COR-L47 (cell line): ENCODE measurements at places on chromosomes 1 and 21.

GRCh38 chr1:8465692-8466091, 147.8 kb downstream of the SLC45A1 start:
- DNase-seq = no peak

DNA sequence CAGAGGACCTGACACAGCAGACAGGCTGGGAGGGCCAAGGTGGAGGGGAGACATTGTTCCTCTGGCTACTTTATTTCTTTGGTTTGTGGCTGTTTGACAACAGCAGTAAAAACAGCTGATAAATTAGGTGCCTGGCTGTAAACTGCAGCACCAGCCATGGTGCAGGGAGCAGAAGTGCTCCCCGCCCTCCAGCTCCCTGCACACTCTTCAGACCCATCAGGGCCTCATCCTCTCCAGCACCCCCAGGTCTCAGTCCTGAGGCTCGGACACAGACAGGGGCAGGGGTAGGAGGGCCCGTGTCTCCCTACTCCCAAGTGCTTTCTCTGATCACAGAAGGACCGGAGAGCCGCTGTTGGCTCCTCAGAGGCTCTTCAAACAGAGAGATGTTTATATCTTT, 17.7 kb upstream of the LRRN2 start:
- no peak for DNase-seq

- no peak for DNase-seq
These were observed 206.0 kb downstream of the LYPLAL1 start for GRCh38 chr1:219379691-219380090.

DNA sequence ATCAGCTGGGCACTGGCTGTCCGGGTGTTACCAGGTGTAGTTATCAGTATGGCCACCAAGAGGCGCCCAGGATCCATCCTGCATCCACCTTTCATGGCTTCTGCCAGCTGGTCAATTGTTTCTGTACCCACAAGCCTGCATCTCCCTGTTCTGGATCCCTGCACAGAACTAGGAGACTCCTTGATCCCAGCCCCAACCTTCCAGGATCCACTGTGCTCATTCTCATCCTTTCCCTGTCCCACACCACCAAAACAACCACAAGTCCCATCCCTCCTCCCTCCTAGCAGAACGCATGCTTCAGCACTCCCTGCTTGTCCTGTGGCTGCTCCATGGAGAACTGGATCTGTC, 27.2 kb upstream of the FOXE3 start:
- peak; percentile 31 for DNase-seq

DNA sequence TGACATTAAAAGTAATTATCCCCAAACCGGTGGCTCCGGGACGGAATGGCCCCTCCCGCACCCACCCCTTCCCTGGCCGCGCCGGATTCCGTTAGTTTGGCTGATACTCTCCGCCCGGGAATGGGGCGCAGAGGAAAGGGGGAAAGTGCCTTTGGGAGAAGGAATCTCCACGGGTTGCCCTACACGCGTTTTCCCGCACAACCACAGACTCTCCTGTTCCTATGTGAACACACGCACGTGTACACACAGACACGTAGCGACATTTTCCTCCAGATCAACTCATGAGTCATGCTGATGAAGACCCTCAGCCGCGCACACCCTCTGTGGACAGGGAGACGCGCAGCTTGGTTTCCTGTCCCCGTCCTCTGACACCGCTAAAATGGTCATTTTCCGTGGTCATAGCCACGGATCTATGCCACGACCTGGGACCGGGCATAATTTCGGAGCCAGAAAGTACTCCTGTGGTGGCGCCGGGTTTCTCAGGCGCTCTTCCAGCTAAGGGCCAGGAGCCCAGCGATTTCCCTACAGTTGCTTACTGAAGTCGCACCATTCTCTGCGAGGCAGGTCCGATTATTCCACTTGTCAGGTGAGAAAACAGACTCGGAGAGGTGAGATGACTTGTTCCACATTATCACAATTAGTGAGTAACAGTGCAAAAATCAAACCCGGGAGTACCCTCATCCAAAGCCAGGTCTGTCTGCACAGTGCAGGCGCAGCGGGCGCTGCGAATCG, 4.0 kb upstream of the DMRTA2 start:
- no peak for DNase-seq

DNA sequence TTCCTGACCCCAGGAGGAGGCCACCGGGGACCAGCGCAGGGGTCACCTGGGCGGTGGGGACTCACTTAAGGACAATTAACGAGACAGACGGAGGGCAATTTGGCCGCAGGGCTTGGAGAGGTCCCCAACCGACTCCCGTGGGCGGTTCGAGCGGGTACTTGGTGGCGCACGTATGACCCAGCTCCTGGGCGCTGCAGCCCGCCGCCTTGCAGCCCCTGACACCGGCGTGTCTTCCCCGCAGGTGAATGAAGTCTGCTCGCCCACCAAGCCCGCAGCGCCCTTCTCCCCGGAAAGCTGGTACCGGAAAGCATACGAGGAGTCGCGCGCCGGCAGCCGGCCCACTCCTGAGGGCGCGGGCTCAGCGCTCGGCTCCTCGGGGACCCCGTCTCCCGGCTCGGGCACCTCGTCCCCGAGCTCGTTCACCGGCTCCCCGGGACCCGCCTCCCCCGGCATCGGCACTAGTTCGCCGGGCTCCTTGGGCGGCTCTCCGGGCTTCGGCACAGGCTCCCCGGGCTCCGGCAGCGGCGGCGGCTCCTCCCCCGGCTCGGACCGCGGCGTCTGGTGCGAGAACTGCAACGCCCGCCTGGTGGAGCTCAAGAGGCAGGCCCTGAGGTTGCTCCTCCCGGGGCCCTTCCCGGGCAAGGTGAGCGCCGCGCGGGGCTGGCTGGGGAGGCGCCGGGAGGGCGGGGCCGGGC, 1.4 kb downstream of the KIF26B start:
- peak; percentile 82 for DNase-seq

DNA sequence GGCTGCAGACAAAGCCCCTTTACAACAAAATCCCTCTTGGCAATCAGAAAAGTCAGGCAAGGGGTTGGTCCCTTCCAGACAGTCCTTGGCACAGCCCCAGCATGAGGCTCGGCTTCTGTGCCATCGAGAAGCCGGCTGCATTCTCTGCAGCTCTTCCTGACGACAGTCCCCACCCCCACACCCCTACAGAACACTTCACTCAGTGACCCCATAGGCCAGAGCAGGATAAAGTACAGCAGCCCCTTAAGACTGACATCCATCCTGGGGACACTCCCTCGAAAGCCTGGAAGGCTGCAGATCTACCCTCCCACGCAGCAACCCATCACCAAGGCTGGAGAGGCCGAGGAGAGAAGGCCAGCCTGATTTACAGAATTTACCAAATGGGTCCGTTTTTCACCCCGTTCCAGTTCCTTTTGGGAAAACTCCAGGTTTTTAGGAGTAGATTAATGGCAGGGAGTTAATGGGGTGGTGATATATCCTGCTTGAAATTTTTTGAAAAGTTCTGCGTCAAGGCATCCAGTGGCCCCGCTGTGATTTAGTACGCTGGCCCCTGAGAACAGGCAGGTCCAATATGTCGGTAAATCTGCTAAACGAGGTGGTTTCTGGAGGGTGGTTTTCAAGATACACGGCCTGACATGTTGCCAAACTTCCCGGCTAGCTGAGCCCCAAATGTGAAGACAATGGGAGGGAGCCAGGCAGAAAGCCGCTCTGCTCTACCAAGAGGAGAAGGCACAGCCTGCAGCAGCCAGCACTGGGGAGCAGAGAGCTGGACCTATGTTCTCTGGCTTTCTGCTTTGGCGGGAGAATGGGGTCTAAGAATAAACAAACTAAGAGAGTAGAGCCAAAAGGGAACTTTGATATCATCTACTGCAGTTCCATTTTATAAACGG, 81.7 kb downstream of the SSBP3 start:
- no peak for DNase-seq

DNA sequence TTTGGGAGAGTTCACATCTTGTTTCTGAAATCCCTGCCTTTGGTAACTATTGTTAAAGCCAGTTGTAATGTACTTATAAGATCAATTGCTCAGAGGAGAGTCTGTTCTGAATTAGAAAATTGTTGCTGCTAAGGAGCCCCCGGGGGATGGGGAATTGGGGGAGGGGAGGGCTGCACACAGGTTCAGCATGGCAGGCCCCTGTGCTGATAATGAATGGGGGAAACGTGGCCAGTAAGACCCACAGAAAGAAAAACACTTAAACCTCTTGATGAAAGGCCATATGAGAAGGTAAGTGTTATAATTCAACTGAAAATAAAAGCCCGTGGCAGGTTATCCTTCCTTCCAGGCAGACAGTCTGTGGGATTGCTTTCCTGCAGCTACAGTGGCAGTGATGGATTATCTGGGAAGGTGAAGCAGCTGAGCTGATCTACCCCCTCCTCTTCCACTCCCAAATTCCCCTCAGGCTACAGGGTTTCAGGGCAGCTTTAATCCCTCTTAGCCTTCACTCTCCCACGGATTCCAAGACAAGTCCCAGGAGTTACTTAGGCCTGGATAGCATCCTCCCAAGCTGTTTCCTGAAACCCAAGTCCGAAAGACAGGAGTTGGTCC, 398.8 kb downstream of the TBX15 start:
- DNase-seq = no peak

- DNase-seq = no peak
These were observed 46.7 kb downstream of the RGS4 start for GRCh38 chr1:163115887-163116286.

DNA sequence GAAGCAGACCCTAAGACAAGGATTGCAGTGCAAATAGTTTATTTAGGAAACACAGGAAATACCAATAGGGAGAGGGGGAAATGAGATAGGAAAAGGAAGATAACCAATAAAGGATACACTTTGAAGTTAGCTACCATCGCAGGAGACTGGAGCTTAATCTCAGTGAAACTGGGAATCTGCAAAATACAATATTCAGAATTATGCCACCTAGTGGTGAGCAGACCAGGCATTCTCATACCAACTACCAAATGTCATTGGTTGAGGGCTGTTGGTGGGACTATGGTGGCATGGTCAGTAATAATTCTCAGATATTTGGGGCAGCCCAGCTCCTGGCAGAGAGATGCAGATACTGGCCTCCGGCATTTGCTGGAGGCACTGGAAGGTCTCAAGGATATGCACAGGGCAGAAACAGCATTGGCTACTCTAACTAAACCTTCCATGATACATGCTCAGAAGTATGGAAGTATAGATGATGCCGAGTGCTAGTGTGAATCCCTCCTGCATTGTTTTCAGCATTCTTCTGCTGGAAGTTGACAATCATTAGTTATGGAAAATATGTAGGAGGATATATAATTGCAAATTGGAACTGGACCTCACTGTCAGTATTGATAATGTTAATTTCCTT, 11.8 kb upstream of the ZFP69B start:
- peak; percentile 23 for DNase-seq

DNA sequence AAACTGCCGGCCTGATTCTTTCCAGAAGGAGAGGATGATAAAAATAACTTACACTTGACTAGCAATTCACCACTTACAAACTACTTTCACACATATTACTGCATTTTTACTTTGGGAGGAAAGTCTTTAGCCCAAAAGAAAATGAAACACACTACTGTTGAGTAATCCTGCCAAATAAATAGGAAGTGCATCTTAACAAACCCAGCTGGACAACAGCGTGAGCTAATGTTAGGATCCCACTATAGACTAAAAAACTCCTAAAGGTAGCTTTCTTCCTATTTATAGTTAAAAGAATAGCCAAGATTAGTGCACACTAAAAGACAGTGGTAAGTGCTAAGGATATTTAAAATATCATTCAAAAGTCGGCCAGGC, 83.8 kb downstream of the HSF2BP start:
- DNase-seq = no peak

- DNase-seq = no peak
These were observed 62.7 kb downstream of the PLPP3 start for GRCh38 chr1:56516539-56517252.

DNA sequence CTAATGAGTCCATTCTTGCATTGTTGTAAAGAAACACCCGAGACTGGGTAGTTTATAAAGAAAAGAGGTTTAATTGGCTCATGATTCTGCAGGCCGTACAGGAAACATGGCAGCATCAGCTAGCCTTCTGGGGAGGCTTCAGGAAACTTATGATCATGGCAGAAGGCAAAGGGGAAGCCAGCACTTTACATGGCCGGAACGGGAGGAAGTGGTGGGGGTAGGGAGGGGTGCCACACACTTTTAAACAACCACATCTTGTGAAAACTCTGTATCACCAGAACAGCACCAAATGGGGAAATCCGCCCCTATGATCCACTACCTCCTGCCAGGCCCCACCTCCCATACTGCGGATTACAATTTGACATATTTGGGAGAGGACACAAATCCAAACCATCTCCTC, 43.9 kb downstream of the NOS1AP start:
- no peak for DNase-seq

DNA sequence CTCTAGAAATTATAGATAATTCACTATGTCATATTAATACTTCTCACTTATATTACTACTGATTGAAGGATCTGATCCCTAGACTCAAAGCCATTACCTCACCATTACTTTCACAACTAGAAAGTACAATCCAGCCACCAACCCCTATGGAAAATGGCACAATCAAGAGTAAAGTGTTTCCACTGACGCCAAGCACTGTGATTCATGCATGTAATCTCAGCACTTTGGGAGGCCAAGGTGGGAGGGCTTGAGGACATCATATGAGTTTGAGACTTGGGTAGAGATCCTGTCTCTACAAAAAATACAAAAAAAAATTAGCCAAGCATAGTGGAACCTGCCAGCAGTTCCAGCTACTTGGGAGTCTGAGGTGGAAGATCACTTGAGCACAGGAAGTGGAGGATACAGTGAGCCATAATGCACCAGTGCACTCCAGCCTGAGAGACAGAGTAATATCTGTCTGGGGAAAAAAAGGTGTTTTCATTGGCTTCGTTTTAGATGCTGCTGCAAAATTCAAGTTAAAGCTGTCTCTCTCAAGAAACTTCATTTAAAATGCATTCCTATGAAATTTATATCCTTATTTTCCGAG, 126.5 kb downstream of the AKT3 start:
- DNase-seq = no peak

DNA sequence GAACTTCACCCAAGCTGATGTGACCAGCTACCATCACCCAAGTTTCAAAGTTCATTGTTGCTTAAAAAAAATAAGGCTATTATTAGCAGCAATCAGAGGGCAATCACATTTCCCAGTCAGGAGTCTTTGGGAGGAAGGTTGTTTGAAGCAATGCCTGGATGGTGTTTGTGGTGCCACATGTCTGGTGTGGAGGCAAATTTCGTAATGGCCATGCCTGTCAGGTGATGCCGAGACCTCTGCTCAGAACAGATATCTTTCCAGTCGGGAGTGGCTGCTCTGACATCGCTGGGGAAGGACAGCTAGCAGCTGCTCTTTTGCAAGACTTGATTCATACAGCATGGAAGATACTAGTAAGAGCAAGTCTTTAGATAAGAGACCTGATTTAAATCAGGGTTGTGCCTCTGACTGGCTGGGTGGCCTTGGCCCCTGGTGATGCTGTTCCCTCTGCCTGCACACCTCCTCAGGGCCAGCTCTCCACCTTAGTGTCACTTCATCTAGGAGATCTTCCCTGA, 187.8 kb upstream of the JUN start:
- DNase-seq = no peak

GRCh38 chr21:44592446-44593311, at the start of gene KRTAP10-6:
Gene KRTAP10-6, minus strand, starts transcription at chr21:44592505. Its CDS starts 21 bp downstream, at chr21:44592484.
- DNase-seq = no peak

- DNase-seq = no peak
These were observed 27.4 kb upstream of the GJA5 start for GRCh38 chr1:147787765-147788164.
